Muscle of back (tissue), 13 donors: ENCODE measurements at places on chromosomes 6 and 20. TPM values are rescaled to one million over a fixed set of nuclear protein-coding genes. Genes with fewer than 3 reads are reported as not detected.

VSX1 gene
- not detected for polyA plus RNA-seq

MAP1LC3A gene
- 11.4 TPM for polyA plus RNA-seq

CCM2L gene
- 6.0 TPM for polyA plus RNA-seq

TRDN gene
- 243 TPM for polyA plus RNA-seq

BTNL2 gene
- 0.41 TPM for polyA plus RNA-seq

- DNase-seq: no peak
These were observed 41.5 kb downstream of the GCM1 start for GRCh38 chr6:53107091-53107490.

- DNase-seq: peak; percentile 91
These were observed 46.0 kb upstream of the SRF start for GRCh38 chr6:43125119-43125518.

- DNase-seq: no peak
These were observed 15.5 kb downstream of the RARS2 start for GRCh38 chr6:87574237-87574804.

DNA sequence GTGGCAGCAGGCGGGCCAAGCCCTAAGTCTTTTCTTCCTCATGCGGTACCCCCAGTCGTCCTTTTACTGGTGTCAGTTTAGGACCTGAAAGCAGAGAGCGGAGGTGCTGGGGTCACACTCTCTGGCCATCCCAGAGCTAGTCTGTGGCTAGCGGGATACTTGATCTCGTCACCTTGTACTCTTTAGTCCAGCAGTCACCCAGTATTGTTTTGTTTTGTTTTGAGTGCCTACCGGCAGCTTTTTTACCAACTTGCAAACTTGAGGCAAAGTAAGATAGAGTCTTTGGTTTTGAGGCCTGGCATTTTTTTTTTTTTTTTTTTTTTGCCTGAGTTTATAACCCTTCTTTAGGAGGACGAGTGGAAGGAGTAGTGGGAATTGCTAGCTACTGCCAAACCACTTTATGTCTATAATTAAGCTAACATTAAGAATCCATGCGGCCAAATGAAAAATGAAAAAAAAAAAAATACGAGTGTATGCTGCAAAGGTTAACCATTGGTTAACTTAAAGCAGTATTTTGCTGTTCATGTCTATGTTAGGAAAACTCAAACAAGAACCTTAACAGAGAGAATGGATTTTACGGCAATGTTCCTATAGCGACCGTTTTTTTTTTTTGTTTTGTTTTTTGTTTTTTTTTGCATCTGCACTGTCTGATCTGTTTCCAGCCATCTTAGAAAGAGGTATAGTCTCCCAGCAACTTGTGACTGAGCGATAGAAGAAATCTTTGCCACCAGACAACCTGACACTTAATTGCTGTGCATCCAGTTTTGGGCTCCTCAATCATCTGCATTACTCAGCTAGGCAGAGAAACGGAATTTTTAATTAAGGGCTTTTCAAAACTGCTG lies 56.9 kb downstream of the FAM217A start:
- peak; percentile 11 for DNase-seq

DNA sequence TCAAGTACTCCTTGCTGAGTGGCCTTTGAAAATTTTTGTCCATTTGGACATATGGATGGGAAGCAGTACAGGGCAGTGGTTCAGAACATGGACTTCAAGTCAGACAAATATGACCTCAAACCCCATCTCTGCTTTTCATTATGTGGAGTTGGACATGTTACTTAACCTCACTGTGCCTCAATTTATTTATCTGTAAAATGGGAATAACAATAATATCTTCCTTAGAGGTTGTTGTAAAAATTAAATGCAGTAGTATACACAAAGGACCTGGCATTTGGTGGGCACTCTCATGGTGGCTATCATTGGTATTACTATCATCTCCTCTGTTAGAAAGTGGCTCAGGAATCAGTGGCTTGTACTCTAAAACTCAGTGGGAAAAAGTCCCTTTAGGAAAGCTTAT lies 204.0 kb upstream of the MYLIP start:
- no peak for DNase-seq

GRCh38 chr6:35385457-35386202 lies 43.3 kb downstream of the PPARD start:
- peak; percentile 69 for DNase-seq

DNA sequence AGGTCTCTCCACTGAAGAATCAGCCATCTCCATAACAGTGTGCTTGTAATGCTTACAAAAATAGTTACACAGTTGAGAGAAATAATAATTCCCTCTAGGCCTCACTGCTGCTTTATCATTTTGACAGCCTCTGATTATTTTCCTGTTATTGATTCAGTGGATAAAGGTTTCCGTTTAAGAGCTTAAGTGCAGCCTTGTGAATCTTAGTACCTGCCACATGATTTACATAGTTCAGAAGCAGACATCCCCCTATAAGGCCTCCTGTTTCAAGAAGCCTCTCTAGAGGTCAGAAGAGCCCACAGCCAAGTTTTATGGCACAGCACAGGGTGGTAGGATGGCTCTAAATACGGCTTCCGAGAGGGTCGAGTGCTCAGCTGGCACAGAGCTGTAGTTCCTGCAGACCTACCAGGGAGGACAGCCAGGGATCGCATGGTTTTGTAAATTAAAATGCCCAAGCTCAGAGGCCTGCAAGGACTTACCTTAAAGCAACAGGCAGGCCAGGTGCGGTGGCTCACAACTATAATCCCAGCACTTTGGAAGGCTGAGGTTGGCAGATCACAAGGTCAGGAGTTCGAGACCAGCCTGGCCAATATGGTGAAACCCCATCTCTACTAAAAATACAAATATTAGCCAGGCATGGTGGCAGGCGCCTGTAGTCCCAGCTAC lies 17.6 kb upstream of the PYGB start:
- no peak for DNase-seq

GRCh38 chr6:136228814-136229213 lies 21.3 kb downstream of the MTFR2 start:
- DNase-seq: no peak

- DNase-seq: no peak
These were observed 97.5 kb downstream of the ARHGAP18 start for GRCh38 chr6:129612440-129612839.

DNA sequence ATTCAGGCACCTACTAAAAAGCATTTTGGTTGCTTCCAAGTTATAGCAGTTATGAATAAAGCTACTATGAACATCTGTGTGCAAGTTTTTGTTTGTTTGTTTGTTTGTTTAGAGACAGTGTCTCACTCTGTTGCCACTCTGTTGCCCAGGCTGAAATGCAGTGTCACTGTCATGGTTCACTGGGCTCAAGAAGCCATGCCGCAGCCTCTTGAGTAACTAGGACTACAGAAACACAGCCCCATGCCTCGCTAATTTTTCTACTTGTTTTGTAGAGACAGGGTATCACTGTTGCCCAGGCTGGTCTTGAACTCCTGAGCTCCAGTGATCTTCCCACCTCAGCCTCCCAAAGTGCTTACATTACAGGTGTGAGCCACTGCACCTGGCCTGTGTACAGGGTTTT lies 795.9 kb downstream of the EPHA7 start:
- no peak for DNase-seq

DNA sequence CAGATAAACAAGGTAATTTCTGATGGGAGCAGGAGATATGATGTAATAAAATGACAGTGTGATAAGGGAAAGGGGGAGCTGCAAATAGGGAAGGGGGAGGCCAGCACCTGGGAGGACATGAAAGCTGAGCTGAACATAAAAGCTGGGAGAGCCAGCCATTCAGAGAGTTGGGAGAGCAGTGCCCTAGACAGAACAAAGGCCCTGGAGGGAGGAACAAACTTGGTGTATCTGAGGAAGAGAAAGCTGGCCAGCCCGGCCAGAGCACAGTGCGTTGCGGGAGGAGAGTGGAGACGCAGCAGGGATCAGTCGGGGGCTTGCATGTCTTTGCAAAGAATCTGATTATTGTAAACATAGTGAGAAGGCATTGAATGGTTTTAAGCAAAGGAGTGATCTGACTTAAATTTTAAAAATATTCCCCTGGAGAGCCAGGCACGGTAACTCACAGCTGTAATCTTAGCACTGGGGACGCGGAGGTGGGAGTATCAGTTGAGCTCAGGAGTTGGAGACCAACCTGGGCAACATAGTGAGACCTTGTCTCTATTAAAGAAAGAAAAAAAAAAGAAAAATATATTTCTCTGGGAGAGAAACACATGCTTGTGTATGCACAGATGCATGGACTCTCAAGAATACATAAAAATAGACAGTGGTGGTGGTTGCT lies 318.2 kb downstream of the ZFAND3 start:
- DNase-seq: no peak

- peak; percentile 37 for DNase-seq
These were observed 219.7 kb downstream of the FARS2 start for GRCh38 chr6:5481033-5481432.

DNA sequence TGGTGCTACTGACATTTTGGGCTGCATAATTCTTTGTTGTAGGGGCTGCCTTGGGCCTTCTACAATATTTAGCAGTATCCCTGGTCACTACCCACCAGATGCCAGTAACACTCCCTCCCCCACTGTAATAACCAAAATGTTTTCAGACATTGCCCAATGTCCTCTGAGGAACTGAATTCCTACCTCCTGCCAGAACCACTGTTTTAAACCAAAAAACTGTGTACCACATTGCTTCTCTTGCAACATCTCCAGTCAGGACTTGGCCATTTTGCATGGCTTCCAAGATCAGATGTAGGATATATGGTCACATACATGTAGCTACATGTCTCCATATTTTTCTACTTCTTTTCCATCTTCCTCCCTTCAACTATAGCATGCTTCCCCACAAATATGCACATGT lies 97.4 kb upstream of the IFNGR1 start:
- no peak for DNase-seq

GRCh38 chr6:161410736-161411135 lies 136.9 kb upstream of the AGPAT4 start:
- no peak for DNase-seq

- DNase-seq: no peak
These were observed 240.3 kb downstream of the ADGRB3 start for GRCh38 chr6:68875403-68875802.

DNA sequence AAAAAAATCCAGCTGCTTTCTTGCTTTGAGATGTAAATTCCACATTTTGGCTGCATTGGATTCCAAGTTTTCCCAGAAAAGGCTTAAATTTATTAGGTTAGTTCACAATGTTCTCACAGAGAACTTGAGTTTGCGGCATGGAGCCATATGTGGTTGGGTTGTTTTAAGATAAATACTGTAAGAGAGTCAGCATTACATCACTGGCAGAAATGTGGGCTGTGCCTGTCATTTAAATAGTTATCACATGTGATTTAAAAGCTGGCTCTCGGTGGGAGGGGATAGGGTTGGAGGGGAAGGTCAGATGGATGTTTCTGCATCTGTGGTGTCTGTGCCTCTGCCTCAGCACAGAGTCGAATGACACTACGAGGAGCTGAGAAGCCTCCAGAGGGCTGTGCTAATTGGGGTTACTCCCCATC lies 73.8 kb upstream of the SCP2D1 start:
- peak; percentile 74 for DNase-seq

DNA sequence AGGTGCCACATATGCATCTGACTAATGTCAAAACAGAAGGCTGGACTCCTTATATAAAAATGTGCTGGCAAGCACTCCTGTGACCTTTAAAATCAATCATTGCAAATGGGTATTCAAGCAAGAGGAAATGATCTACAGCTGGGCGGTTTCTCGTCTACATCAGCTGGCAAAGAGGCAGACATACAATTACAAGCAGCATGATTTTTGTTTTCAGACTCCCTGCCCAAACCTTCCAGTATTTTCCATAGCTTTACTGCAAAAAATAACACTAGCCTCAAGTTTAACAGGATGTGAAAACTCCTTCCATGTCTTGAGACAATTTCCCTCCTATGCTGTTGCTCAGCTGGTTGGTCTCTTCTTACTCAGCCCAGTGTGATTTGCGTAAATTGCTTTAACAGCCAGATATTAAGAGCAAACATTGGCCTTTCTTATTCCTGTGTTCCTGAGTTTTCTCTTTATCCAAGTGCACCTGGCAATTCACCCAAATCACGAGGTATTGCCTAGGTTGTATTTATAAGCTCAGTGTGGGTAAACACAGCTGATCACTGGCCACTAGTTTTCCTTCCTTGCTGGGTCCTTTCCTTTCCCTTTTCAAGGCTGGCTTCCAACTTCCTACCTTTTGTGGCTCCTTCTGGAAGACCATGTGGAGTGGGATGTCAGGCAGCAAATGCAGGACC lies 130.4 kb downstream of the MOXD1 start:
- DNase-seq: no peak

DNA sequence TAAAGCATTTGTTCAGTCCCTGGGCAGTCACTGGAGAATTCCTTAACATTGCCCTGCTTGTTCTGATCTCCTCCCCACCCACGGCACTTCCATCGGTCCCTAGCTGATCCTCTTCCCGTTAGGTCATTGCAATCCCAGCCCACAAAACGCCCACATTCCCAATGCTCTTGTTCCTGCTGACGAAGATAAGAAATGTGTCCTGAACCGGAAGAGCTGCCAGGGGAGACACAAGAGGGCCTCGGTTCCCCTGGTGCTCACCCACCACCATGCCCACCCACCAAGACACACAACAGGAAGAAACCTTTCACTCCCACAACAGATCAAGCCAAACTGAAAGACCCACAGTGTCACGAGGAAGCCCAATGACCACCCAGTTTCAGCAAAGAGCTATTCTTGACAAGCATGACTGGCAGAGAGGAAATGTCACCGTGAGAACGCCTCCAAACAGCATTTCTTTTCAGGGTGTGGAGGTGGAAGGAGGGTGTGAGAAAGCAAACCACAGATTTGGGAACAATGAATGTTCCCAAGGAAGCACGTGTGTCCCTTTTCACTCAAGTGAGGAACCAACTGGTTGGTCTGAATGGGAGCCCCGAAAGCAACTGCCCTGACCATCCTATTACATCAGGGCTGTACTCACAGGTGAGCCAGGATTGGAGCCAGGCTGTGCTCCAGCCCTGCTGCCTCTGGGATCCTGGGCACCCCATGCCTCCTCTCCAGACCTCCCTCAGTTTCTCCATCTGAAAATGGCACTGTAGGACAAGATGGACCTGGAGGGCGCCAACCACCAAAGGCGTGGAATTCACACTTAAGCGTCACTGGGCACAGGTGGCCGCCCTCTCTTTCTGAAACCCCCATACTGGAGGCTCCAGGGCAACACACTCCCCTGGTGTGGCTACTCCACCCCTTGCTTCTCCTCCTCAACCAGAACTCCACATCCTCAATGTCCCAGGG lies 97.5 kb downstream of the ZMYND8 start:
- DNase-seq: no peak

DNA sequence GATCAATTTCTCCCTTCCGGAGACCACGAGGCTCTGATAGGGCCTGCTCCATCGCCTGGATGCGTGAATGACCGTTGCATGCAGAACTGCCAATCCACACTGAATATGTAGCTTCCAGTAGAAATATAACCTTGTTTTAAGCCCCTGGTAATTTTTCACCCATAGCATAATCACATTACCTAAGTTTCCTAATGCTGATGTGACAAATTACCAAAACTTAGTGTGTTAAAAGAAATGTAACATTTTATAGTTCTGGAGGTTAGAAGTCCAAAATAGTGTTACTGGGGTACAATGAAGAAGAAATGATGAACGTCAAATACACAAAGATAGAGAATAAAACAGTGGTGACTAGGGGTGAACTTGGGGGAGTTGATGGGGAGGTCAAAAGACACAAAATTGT lies 22.0 kb upstream of the SIRPD start:
- no peak for DNase-seq
